NCI-H1092 (cell line): ENCODE measurements at places on chromosomes 3 and 15.

- no peak for DNase-seq
Observed at GRCh38 chr3:106022913-106023312, 154.1 kb upstream of the CBLB start.

- DNase-seq, result no peak
Observed at GRCh38 chr15:52100807-52101442, 11.7 kb downstream of the BCL2L10 start.

GRCh38 chr3:170801597-170801996 is 68.4 kb downstream of the RPL22L1 start:
- DNase-seq, result no peak

GRCh38 chr3:105345156-105345555 is 21.6 kb upstream of the ALCAM start:
- DNase-seq, result no peak

GRCh38 chr3:106049821-106050220 is 181.0 kb upstream of the CBLB start:
- DNase-seq, result no peak

- no peak for DNase-seq
Observed at GRCh38 chr3:180188512-180189309, 152.0 kb upstream of the PEX5L start.

- DNase-seq, result peak; percentile 53
Observed at GRCh38 chr3:8443829-8444791, 57.5 kb upstream of the LMCD1 start.

GRCh38 chr3:47324278-47324865 is 41.6 kb downstream of the KLHL18 start:
- peak; percentile 40 for DNase-seq

GRCh38 chr3:197478746-197479668 is 76.8 kb downstream of the BDH1 start:
- no peak for DNase-seq

DNA sequence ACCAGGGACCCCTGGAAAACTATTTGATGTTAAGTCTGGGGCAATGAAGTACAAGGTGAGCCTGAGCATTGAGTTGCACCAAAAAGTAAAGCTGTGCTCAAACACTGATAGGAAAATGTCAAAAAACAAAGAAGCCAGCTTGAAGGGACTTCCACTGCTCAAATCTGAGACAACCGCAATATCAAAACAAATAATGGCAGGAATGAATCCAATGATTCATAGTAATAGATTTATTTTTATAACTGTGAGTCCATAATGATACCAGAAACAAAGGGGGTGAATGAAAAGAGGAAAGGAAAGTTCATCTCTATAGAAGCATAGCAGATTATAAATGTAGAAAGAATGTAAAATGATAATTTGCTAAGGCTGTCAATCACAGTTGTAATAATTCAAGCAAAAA is 237.3 kb upstream of the ZBTB20 start:
- no peak for DNase-seq

GRCh38 chr15:59290295-59291212 is 82.1 kb downstream of the MYO1E start:
- no peak for DNase-seq

GRCh38 chr15:90685591-90686434 is 31.3 kb upstream of the BLM start:
- no peak for DNase-seq

DNA sequence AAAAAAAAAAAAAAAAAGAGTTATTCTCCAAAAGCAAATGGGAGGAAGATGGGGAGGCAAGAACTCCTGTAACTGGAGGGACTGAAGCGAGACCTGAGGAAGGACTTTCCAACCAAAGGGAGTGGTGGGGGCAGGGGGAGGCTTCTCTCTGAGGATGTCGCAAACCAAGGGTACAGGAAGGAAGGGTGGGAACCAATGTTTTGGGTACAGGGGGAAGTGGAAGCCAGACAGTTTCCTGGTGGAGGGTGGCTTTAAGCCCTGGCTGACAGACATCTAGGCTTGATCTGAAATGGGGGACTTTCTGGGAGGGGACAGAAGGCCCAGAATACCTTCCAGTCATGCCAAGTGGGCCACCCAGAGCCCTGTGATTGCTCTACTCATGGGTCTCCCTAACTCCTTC is 27.0 kb downstream of the VIPR1 start:
- no peak for DNase-seq

DNA sequence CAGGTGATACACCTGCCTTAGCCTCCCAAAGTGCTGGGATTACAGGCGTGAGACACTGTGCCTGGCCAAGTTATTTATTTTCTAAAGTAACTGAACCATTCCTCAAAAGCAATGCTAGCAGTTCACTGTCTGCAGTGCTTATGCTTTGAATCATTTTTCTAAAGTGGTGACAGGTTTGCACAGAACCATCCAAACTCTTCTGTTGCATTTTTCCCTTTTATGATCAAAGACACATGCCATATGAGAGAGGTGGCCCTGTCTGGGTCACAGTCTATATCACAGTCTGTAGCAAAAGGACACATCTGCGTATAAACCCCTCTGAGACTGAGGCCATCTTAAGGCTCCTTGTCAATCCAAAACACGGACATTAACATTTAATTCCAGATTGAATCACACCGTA is 17.2 kb downstream of the CDCP1 start:
- no peak for DNase-seq

DNA sequence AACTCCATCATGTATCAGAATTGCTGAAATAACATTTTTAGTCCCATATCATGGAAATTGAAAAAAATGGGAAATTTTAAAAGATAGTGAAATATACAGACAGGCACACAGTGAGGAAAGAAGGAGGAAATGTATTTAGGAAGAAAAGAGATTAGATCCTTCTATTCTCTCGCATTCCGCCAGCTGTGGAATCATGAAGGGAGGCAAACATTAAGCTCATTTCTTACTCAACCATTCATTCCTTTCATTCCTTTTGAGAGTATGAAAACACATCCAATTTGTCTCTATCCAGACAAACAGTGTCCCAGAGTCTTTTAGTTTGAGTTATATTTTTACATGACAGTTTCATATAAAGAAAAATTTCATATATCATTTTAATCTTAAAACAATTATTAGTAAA is 52.5 kb upstream of the KCNMB2 start:
- DNase-seq, result no peak

GRCh38 chr3:15794842-15795650 is 2.7 kb downstream of the ANKRD28 start:
- DNase-seq, result no peak

DNA sequence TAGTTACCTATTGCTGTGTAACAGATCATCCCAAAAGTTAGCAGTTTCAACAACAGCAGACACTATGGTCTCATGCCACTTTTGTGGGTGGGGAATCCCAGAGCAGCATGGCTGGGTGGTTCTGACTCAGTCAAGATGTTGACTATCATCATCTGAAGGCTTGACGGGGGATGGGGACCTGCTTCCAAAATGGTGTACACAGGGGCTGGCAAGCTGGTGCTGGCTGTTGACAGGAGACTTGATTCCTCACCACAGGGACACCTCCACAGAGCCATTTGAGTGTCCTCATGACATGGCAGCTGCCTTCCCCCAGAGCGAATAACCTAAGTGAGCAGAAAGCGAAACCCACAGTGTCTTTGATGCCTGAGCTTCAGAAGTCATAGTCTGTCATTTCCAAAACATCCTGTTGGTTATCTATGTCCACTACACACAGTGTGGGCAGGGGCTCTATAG is 19.1 kb downstream of the DNAJB8 start:
- no peak for DNase-seq

- DNase-seq, result no peak
Observed at GRCh38 chr3:69103123-69103522, 18.4 kb downstream of the ARL6IP5 start.

DNA sequence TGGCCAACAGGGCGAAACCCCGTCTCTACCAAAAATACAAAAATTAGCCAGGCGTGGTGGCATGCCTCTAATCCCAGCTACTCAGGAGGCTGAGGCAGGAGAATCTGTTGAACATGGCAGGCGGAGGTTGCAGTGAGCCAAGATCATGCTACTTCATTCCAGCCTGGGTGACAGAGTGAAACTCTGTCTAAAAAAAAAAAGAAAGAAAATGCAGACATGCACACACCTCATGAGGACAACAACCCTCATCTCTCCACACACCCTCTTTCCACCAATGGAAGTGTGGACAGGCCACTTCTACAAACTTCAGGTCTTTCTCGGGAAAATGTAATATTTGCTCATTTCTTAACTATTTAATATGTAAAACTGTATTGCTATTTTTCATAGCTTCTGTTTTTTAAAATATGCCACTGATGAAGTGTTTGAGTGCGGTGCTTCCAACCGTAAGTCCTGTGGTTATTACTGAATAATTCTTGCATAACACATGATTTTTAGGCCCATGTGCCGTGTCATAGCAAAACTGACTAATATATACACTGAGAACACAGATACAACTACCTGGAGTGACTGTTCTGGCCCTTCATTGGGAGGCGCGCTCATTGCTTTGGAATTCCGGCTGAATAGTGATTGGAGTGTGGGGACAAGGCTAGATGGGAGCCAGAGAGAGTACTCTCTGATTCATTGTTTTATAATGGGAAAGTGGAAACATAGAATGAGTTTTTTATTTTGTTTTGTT is 23.1 kb downstream of the LRRC31 start:
- DNase-seq, result no peak

- no peak for DNase-seq
Observed at GRCh38 chr3:97910931-97911351, 61.3 kb downstream of the RIOX2 start.

GRCh38 chr3:113626503-113627371 is 69.7 kb downstream of the USF3 start:
- DNase-seq, result no peak

GRCh38 chr15:57327985-57328471 is 48.3 kb upstream of the CGNL1 start:
- DNase-seq, result no peak

- DNase-seq, result peak; percentile 72
Observed at GRCh38 chr15:90234096-90234988, at the start of gene GDPGP1. Gene GDPGP1, plus strand, starts transcription at chr15:90234209. Its CDS starts 6,700 bp downstream, at chr15:90240909.

- no peak for DNase-seq
Observed at GRCh38 chr15:64237677-64238076, 74.9 kb upstream of the PPIB start.

DNA sequence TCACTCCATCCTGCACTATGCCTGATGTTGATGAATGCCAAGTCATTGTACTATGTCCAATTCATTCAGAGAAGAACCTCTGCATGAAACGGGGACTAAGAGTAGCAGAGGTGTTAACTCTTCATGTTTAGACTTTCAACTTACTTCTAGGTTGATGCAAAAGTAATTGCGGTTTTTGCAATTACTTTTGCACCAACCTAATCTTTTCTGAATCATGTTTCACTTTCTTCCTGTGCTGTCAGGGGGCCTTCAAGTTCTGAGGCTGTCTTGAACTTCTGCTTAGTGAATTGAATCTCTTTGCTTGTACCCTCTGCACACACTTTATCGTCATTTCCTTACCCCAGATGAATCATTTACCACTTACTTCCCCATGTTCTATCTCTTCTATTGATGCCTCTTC is 636.2 kb downstream of the NAALADL2 start:
- no peak for DNase-seq

GRCh38 chr3:65820600-65820999 is 218.1 kb downstream of the MAGI1 start:
- no peak for DNase-seq

- DNase-seq, result no peak
Observed at GRCh38 chr15:72796210-72796514, 12.6 kb upstream of the ADPGK start.

- DNase-seq, result no peak
Observed at GRCh38 chr3:148366743-148367410, 330.8 kb upstream of the AGTR1 start.

GRCh38 chr15:100285641-100286295 is 56.0 kb downstream of the ADAMTS17 start:
- DNase-seq, result no peak

GRCh38 chr15:46170326-46170725 is 535.5 kb downstream of the SQOR start:
- DNase-seq, result no peak

- DNase-seq, result no peak
Observed at GRCh38 chr3:31105011-31105410, 210.6 kb upstream of the GADL1 start.

GRCh38 chr3:13707456-13707855 is 158.5 kb downstream of the FBLN2 start:
- DNase-seq, result no peak

- DNase-seq, result no peak
Observed at GRCh38 chr3:108527817-108528216, 17.4 kb upstream of the MYH15 start.

GRCh38 chr3:168051070-168051469 is 44.7 kb downstream of the GOLIM4 start:
- no peak for DNase-seq

DNA sequence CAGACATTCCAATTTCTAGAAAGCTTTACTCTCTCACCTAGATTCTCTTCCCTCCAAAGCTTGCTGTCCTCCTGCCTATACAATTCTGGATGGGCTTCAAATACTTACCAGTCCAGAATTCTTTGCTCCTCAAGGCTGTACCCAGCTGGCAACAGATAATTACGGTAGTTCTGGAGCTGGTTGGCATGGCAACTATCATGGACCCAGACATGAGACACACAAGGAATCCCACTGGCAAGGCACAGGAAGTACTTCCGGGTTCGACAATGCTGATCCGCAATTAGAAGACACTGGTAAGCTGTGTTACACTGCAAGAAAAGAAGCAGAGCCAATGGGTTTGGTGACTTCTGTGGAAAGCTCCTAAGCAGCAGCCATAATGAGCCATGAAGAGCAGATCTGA is 37.9 kb downstream of the TUBGCP4 start:
- no peak for DNase-seq

- no peak for DNase-seq
Observed at GRCh38 chr3:54133196-54133595, 10.8 kb downstream of the CACNA2D3 start.

- no peak for DNase-seq
Observed at GRCh38 chr3:114565216-114565615, 271.4 kb downstream of the TIGIT start.

- no peak for DNase-seq
Observed at GRCh38 chr3:48404440-48405342, 25.2 kb downstream of the PLXNB1 start.
